ENCODE measurements at places on chromosomes 5 and 9. TPM values are rescaled to one million over a fixed set of nuclear protein-coding genes. Genes with fewer than 3 reads are reported as not detected.

- DNase-seq: no peak
Measured at GRCh38 chr5:34881246-34881645, 34.1 kb downstream of the RAD1 start.

- DNase-seq: no peak
Measured at GRCh38 chr5:170269579-170269978, 28.0 kb downstream of the LCP2 start.

ANKRD18B gene
- total RNA-seq: not detected

- no peak for DNase-seq
Measured at GRCh38 chr9:133048595-133048994, 13.2 kb upstream of the CEL start.

ZNF462 gene
- 45.2 TPM for total RNA-seq

DNA sequence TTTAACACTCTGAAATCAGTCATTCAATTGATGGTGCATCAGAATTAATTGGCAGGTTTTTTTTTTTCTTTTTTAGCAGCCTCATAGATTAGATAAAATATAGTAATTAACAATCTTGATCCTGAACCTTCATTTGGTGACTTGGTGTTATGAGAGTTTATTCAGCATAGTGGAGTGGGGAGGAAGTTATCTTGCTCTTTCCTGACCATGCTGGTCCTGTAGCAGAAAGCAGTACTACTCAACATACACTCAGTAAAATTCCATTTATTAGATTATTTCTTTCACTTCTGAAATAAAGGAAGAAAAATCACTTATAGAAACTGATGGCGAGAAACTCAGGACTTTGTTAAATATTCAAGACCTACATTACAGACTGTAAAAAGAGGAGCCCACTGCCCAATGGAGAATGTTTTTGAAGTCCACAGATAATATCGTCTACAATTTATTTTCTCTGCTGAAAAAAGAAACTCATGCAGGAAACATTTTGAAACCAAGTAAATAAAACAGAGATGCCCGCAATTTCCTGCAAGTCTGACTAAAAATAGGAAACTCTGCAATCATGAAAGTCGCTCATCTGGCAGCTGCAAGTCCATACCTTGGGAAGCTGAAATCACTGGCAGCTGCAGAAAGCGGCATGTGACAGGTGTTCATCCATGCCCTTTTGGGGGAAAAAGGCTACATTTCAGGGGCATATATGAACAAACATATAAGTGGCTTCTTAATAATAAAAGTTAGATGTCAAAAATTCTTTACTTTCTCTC is 233.2 kb upstream of the RFX3 start:
- DNase-seq: no peak

- peak; percentile 24 for DNase-seq
Measured at GRCh38 chr5:10595293-10595671, 31.4 kb downstream of the ANKRD33B start.

DNA sequence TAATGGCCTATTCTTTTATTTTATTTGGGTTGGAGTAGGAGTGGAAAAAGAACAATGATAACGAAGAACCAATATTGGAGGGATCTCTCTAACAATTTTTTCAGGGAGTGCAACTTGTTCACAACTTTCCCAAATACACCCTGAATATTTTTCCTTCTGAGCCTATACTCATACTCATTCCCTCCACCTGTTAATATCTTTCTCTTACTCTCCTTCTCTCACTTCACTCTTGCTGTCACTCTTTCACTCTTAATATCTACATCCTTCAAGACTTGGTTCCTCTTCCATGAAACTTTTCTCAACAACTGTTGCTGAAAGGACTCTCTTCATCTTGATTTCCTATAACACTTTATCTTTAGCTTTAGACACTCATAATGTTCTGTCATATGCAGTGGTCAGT is 39.0 kb upstream of the MYOT start:
- DNase-seq: no peak

GRCh38 chr5:40383749-40384651 is 295.7 kb upstream of the PTGER4 start:
- DNase-seq: no peak

EPB41L4A gene
- 30.2 TPM for total RNA-seq

ACTBL2 gene
- not detected for total RNA-seq

DNA sequence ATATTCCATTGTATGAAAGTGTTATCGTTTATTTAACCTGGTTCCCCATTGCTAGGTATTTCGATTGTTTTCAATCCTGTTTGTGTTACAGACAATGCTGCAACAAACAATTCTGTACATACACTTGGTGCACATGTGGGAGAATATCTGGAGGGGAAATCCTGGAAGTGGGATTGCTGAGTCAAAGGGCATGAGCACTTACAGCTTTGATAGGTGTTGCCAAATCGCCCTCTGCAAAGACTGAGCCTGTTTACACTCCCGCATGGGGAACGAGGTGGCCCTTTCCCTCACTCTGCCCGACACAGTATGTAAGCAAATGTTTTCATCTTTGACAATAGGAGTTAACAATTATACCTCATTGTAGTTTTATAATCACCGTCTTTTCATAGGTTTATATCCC is 66.2 kb downstream of the PDE6A start:
- DNase-seq: no peak

DNA sequence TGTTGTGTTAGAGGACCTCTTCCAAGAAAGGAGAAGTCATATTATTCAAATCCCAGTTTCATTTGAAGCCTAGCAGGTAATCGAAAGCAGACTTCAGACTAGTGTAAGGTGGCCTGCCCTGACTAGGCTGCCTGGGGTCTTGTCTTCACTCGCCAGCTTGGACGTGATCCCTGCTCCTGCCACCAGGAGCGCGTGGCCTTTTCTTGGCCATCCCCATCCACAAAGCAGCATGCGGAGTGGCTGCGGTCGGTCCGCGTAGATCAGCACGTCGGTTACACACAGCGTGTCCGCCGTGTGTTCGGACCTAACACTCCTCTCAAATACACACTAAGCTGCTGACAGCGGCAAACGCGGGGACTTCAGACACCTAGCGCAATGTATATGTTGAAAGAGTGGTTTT is 37.3 kb downstream of the CFAP77 start:
- DNase-seq: no peak

DNA sequence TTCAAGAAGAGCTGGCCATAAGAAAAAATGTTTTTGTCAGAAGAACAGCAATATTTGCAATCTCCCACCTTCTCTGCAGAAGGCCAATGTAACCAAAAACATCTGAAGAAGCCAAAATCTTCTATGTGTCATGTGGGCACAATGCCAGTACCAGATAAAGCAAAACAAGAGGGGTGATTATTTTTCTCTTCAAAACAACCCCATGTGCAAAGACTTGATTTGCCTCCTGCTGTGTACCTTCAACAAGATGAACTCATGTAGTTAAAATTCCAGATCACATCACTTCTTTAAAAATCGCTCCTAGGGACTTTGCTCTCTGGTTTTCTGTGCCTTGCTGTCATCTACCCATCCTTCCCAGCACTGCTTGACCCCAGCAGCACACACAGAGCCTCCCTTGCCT is 134.0 kb upstream of the MAP3K1 start:
- DNase-seq: no peak

WHRN gene
- total RNA-seq: 5.5 TPM

ABLIM3 gene
- total RNA-seq: 190 TPM

DNA sequence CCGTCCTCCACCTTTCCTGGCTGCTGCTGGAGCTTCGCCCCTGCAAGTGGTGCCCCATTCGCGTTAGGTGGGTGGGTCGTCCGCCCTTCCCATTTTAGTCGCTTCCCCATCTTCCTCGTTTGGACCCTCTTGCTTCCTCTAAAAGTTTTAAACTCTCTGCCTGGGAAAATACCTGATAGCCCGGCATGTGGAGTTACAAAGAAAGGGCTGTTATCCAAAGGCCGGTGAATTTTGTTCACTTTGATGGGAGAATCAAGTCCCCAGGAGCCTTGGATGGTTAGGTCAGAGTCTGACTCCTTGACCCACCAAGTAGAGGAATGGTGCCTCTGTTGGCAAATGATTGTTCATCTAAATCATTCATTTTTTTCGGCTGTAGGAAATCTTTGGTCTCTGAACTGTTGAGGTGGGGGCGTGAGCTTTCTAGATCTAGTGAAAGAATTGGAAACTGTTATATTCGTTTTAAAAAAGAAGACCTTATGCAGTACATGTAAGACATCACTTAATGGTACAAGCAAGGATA is 29.5 kb upstream of the APC start:
- DNase-seq: no peak

GRCh38 chr9:134957165-134957944 is 39.6 kb upstream of the FCN1 start:
- DNase-seq: peak; percentile 76

GPR150 gene
- 0.32 TPM for total RNA-seq

SOHLH1 gene
- not detected for total RNA-seq

GRCh38 chr9:3793971-3794383 is 268.2 kb upstream of the RFX3 start:
- no peak for DNase-seq

TPPP gene
- 5.4 TPM for total RNA-seq

PCDHA12 gene
- 0.29 TPM for total RNA-seq

- DNase-seq: peak; percentile 62
Measured at GRCh38 chr5:178524093-178524882, 65.9 kb downstream of the COL23A1 start.

DNA sequence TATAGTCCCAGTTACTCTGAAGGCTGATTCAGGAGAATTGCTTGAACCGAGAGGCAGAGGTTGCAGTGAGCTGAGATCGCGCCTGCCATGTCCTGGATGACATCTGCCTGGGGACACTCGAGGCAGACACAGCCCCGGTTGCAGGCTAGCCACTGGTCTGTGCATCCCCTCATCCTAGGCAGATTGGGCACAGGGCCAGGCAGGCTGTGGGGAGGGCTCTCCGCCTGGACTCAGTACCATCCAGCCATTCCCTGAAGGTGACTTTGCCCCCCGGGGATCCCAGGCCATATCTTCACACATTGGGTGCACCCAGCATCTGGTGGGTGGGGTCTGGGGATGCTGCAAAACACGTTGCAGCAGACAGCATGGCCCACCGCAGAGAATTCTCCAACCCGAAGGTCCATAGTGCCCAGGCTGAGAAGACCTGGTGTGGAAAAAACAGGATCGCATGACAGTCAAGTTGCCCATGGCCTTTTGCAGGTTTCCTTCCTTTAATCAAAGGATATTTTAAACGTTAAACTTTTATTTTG is 50.9 kb upstream of the SUSD3 start:
- no peak for DNase-seq

GRIN3A gene
- 0.06 TPM for total RNA-seq

PCDHGA6 gene
- 3.1 TPM for total RNA-seq

DNA sequence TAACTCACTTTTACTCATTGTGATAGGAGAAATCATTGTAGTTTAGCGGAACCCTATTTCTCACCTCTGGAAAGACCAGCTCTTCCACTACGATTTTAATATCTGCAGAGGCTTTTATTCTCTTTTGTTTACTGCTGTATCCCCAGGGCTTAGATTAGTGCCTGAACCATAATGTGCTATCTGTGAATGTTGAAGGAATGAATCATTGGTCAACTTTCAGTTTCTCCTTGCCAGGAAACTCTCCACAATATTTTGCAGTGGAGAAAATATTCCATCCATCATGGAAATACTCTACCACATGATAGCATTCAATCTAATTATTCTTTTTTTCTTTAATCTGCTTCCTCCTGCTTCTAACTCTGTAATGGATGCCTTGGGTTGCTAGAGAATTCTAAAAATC is 263.5 kb upstream of the PTPRD start:
- DNase-seq: no peak

CDX1 gene
- total RNA-seq: 0.35 TPM
